Stimulated activated CD8-positive, alpha-beta memory T cell treated with anti-CD3 and anti-CD28 coated beads, Interleukin-7, amount 100 ng/mL, for 4 hours (primary cell): ENCODE measurements at places on chromosomes 6 and 20.

DNA sequence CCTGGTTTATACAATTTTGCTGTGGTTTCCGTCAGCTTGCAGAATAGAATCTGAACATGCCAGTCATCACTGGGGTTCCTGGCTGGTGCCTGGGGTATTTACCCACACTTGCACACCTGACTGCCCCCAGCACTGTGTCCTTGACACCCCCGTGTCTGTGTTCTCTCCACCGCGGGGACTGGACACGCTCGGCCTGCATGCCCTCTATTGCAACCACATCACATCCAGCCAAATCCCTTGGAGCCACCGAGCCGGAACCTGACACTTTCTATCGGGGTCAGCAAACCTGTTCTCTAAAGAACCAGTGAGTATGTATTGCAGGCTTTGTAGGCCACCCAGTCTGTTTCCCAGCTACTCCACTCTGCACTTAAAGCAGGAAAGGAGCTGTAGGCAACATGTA is 527.5 kb downstream of the PRKN start:
- no peak for DNase-seq

DNA sequence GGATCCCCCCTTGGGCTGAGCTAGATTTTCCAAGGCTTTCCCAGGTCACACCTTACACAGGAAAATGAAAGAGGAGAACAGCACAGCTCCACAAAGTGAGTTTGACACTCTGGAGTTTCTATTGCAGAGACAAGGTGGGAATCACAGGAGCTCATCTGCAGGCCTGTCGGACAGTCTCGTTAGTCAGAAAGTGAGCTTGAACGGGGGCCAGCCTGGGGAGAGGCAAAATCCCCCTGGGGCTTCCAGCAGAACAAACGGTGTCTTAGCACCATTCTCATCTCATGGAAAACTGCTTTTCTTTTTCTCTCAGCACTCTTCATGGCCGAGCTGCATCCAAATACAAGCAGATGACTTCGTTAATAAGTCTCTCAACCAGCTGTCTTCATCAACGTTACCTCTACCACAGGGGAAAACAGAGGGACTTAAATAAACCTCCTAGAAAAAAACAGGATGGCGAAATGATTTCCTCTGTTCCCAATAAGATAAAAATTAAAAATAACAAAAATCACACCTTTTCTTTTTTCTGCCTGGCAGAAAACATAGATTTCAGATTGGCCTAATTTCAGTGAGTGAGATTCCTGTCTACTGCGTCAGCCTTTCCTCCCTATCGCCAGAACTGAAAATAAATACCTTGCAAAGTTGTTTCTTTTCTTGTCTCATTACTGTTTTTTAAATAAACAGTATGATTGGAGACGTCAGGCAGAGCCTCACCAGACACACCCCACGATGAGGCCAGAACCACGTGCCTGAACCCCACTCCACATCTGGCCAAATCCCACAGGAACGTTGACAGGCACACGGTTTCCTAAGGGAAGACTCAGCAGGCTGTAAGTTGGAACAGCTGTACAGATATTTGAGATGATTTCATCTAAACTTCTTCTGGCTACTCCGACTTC is 219.0 kb downstream of the TTLL2 start:
- no peak for DNase-seq

GRCh38 chr6:9875605-9876353 is 539.1 kb downstream of the TFAP2A start:
- no peak for DNase-seq

GRCh38 chr6:110756817-110757216 is 58.5 kb downstream of the CDK19 start:
- no peak for DNase-seq

- no peak for DNase-seq
These were observed 6.7 kb downstream of the TEAD3 start for GRCh38 chr6:35489995-35490791.

DNA sequence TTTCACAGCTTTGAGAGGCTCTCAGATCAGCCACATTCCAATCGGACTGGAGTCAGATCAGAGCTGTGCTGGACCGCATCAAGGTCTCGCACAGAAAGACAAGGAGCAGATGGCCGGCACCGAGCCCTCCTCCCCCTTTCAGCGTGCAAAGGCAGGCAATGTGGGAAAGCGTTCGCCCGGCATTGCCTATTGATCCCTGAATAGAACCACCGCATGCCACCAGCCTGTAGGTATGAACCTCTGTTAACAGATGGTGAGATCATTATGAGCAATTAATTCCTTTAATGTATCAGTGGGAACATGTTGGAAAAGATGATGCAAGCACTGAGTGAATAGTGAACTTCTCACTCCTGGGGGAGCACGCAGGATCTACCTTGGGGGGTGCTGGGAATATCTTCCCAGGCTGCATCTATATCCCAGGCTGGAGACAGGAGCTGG is 117.5 kb upstream of the ID4 start:
- no peak for DNase-seq
